ENCODE measurements at places on chromosomes 11 and 22.

DNA sequence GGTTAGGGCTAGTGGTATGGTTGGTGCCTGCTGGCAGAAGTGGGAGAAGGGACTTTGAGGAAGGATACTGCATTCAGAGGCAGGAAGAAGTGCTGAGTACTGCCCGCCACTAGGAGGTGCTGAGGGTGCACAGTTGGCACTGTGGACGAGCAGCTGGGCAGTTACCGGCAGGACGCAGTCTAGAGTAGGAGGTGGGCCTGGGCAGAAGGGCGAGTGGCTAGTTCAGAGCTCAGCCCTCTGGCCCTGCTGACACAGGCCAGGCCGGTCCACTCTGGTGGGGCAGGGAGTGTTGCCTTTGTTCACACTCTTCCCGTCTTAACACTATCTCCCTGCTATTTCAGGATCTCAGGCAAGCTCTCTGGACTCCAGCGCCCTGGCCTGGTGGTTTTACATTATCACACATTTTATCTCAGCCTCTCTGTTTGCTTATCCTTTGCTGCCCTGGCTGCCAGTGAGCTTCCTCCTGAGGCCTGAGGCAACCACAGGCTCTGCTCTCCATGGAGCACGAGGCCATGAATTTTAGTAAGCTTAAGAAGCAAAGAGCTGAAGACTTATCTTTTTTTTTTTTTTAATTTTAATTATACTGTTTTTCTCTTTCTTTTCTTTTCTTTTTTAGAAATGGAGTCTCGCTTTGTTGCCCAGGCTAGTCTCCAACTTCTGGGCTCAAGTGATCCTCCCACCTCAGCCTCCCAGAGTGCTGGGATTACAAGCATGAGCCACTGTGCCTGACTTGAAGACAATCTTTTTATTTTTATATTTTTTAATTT is 26.9 kb downstream of the SNAP29 start:
- peak; percentile 92 for DNase-seq

GRCh38 chr11:102955624-102956023 is at the start of gene MMP13:
Gene MMP13, minus strand, starts transcription at chr11:102955732. Its CDS starts 27 bp downstream, at chr11:102955705.
- DNase-seq: no peak

GRCh38 chr22:47098121-47098520 is 335.7 kb downstream of the TBC1D22A start:
- DNase-seq: no peak

GRCh38 chr22:36775586-36775963 is 344 bp downstream of the IFT27 start:
- DNase-seq: no peak

GRCh38 chr11:111446404-111447111 is 65.6 kb downstream of the BTG4 start:
- peak; percentile 80 for DNase-seq

DNA sequence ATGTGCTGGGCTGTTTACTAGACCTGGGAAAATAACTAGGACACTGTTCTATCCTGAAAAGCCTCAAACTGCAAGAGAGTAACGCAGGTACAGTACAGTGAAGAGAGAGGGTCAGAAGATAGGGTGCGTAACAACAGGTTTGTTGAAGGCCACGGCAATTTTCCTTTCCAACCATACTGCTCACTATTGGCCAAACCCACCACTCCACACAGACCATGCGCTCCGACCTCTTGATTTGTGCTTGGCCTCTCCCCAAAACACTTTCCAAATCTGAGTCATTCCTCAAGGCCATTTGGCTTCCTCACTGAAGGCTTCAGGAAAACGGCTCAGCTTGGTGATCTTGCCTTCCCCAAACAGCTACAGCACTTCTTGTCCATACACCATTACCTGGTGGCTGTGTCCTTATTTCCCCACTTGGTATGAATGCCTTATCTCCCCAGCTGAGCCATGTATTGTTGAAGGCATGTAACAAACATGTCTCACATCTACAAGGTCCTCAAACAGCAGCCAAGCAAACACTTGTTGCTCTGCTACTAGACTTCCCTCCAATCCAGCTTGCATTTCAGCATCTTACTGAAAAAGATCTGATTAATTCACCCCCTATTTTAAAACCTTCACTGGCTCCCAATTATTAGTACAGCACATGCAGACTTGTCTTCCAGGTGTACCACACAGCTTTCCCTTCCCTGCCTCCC is 40.9 kb downstream of the TCF20 start:
- no peak for DNase-seq

DNA sequence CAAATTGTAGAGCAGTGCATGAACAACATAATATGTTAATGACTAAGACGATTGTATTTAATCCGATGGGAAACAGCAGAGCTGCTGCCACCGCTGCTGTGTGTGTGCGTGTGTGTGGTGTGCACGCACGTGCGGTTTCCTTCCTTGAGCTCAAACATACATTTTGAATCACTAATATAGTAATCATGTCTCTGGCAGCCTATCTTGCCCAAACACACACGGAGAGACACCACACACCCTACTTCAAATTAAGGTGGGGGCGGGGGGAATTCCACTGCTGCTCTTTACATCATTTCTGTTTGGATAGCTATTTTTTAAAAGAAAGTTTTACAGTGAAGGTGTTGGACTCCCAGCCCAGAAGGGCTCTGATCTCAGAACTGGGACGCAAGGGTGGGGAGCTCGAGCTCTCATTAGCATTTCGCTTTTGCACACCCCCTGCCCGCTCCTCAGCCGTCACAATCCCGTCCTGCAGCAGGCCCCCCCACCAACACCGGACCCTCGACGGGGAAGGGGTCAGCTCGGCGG is 651 bp upstream of the FAM83F start:
- DNase-seq: no peak

GRCh38 chr22:42926104-42926503 is 69.0 kb upstream of the ARFGAP3 start:
- DNase-seq: peak; percentile 61

GRCh38 chr11:22730319-22730718 is 63.9 kb downstream of the GAS2 start:
- DNase-seq: no peak

- peak; percentile 78 for DNase-seq
Measured at GRCh38 chr11:107741044-107741823, 29.4 kb upstream of the SLN start.

DNA sequence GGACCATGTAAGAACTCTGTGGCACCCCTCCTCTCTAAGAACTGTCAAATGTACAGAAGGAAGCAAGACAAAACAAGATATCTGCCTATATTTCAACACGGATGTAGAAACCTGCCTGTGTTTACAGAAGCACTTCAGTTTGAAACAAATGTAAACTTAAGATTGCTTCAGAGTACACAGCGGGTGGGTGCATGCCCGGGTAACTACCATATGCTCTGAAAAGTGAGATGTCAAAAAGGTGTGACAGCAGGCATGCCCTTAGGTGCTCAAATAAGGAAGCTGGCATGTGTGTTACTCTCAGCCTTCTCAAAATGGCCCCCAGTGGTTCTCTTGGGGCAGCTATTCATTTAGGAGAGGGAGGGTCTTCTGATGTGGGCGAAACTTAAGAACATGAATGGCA is 5.2 kb downstream of the ACP2 start:
- no peak for DNase-seq

GRCh38 chr11:121250843-121251242 is 41.7 kb upstream of the SC5D start:
- no peak for DNase-seq

- no peak for DNase-seq
Measured at GRCh38 chr22:30439226-30439625, 13.7 kb downstream of the MTFP1 start.

- peak; percentile 82 for DNase-seq
Measured at GRCh38 chr11:57514538-57515331, 767 bp downstream of the SLC43A1 start.

- DNase-seq: peak; percentile 46
Measured at GRCh38 chr22:46023558-46023981, 46.6 kb upstream of the WNT7B start.

DNA sequence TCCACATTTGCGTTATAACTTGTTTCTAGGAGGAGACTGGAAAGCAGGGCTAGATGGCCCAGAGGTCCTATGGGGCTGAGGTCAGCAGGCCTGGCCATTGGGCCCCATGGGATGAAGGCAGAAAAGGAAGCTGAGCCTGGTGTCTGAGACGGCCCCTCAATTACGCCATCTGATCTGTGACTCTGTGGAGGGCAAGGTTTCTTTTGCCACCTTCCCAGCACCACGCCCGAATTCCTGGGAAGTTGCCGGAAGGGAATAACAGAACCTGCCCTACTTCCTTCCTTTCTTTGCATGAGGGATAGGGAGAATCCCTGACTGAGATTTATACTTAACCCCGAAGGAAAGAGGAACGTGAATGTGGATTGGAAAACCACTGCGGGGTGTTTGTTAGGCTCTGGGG is 118.1 kb downstream of the MPPED1 start:
- DNase-seq: no peak

DNA sequence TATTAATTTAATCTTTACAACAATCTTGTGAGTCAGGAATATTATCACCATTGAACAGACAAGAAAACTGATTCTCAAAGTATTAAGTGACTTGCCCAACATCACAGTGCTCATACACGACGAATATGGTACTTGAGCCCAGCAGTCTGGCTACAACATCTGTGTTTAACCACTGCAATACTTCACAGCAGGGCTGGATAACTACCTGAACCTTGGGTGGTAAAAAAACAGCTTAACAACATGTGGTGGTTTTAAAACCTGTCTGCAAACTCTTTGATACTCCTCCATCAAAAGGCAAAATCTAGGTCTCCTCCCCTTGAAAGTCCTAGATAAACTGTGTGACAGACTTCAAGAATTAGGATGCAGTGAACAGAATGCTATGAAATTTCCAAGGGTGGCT is 424.6 kb upstream of the CADM1 start:
- no peak for DNase-seq

DNA sequence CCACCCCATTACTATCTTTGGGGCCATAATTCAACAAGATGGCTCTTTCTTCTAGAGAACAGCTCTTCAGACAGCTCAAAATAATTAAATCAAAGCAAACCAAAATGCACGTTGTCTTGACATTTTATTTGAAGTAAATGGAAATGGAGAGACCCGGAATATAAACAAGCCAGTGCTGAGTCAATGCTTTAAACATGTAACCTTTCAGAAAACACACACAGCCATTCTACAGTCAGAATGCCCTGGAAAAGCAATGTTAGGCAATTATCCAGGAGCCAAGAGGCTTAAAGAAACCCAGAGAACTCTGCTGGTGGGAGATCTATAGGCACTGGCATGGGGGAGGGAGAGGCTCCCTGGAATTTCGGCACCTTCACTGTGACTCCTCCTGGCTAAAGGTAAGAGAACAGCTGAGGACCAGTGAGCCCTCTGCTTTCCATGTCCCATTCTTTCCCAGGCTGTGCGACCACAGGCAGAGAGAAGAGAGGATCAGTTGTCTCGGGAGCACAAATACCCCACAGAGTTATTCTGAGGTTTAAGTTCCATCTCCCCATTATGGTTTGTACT is 254.0 kb upstream of the CCDC90B start:
- no peak for DNase-seq

GRCh38 chr11:57778318-57779037 is 16.9 kb downstream of the CTNND1 start:
- DNase-seq: peak; percentile 92

GRCh38 chr11:56522008-56522407 is 21.0 kb downstream of the OR5M11 start:
- DNase-seq: no peak

GRCh38 chr11:79121351-79121750 is 319.5 kb downstream of the TENM4 start:
- DNase-seq: no peak

DNA sequence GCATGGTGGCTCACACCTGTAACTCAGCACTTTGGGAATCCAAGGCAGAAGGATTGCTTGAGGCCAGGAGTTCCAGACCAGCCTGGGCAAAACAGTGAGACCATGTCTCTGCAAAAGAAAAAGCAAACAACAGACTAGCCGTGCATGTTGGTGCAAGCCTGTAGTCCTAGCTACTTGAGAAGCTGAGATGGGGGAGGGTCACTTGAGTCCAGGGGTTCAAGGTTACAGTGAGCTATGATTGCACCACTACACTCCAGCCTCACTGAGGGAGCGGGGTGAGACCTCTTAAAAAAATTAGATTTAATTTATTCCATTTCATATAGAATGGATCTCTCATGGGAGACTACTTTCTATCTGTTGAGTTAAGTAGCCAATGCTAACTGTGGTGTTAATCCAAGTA is 50.4 kb downstream of the DDX10 start:
- DNase-seq: no peak

GRCh38 chr11:118145285-118146227 is 7.1 kb downstream of the SCN4B start:
- peak; percentile 94 for DNase-seq

DNA sequence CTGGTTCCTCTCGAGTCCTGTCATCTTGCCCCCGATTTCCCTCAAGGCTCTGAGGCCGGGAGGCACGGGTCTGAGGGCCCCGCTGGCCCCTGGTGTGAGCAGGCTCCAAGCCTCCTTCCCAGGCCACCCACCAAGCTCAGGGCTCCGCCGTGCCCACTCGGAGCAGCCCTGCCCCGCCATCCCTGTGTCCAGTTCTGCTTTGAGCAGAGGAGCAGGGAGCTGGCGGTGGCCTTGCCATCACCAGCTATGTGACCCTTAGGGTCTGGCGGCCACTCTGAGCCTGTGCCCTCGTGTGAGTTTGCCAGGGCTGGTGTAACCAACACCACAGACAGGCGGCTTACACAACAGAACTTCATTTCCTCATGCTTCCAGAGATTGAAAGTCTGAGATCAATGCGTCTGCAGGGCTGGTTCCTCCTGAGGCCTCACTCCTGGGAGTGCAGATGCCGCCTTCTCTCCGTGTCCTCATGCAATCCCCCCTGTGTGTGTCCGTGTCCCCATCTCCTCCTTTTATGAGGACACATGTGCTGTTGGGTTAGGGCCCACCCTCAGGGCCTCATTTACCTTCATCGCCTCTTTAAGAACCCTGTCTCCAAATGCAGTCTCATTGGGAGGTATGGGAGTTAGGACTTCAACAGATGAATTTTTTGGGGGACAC is 36.5 kb upstream of the CELSR1 start:
- peak; percentile 62 for DNase-seq

GRCh38 chr22:39466228-39467006 is 9.6 kb downstream of the MGAT3 start:
- peak; percentile 80 for DNase-seq

GRCh38 chr11:104588446-104588845 is 309.8 kb downstream of the CASP12 start:
- DNase-seq: no peak

GRCh38 chr11:77109236-77110019 is 6.8 kb downstream of the OMP start:
- DNase-seq: no peak
